ENCODE measurements at places on chromosomes 5 and 9.

DNA sequence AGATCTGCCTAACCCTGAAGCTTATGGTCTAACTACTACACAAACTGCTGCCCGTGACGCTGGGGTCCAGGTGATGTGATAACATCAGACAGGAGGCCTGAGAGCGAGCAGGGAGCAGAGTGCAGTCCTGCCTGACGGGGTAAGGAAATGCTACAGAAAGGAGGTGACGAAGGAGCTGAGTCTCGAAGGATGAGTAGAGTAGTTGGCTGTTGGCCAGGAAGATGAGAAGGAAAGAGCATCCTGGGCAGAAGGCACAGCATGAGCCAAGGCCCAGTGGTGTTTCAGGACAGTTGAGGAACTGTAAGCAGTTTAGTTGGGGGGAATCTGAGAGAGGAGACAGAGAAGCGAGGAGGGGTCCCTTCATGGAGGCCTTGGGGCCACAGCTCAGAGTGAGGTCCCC lies 136.0 kb upstream of the TBC1D2 start:
- no peak for DNase-seq

- no peak for DNase-seq
Observed at GRCh38 chr5:143977891-143978461, 166.0 kb downstream of the HMHB1 start.

DNA sequence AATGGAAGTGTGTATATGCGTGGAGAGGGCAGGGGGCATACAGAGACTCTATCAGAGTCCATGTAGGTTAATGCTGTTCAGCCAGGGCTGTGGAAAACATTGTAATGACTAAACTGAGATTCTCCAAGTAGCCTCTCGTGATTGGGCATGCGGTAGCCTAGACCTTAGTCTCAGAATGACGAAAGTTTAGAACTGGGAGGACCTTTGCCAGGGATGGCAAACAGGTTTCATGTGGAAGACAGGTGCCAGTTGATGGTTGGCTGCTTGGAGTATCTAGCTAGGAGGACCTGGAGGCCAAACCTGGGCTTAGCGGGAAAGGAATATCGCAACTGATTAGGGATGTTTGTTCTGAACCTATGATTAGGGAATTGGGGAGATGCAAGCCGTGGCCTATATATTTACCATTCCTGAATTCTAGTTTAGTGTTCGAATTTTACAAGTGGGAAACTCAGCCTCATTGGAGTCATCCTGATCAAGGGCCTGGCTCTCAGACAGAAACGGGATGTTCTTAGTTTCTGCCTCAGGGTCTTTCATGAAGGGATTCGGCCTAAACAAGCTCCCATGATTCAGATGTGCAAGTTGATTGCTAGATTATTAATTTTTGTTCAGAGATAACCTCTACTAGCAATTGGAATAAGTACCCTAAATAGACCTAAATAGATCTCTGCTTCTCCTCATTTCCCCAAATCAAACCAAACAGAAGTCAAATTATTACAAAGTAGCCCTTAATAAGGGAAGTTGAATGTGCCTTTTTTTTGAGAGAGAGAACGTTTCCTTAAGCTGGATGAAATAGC lies 26.8 kb upstream of the TJP2 start:
- DNase-seq: no peak

GRCh38 chr9:126117631-126118030 lies 209.0 kb upstream of the MVB12B start:
- DNase-seq: no peak

- DNase-seq: no peak
Observed at GRCh38 chr5:109876941-109877669, 187.4 kb downstream of the MAN2A1 start.

- DNase-seq: no peak
Observed at GRCh38 chr5:72307573-72307967, 12.5 kb downstream of the MRPS27 start.

Data from suppressor macrophage (primary cell).